Iris pigment epithelial cell (primary cell): ENCODE measurements at places on chromosomes 5 and 9.

- DNase-seq: peak; percentile 62
These were observed 29.7 kb downstream of the PDE4D start for GRCh38 chr5:59863777-59864176.

- no peak for DNase-seq
These were observed 30.4 kb upstream of the B4GALT1 start for GRCh38 chr9:33197279-33198152.

GRCh38 chr5:107385708-107386107 is 285.0 kb downstream of the EFNA5 start:
- DNase-seq: no peak

DNA sequence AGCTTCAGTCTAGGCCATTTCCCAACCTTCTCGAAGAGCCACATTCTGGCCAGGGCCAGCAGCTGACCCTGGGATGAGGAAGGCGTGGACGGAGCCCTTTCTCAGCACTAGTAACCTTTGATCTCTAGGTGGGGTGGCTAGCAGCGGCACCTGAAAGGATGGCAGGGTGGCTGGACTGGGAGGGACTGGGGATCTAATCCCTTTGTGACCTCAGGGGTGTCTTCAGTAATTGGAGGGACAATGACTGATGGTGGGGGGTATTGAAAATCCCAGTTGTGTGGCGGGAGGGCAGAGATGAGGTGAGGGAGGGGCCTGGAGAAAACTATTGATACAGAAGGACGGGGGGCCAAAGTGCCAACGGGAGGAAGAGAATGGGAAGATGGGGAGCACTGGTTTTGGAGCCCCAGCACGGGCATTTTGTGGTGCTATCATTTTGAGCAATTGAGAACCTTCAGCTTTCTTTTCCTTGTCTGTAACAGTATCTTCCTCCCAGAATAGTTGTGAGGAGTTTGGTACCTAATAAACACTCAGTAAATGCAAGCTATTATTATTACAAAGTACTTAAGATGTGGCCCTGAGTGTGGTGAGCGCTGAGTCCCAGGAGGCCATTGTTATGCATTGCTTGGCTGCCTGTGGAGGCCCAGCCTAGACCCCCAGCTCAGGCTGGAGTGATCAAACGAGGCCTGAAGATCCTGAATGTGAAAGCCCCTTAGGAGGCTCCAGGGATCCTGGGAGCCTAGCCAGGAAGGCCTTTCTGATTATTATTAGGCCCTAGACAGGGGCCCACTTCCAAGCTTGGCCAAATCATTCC is 37.3 kb upstream of the UBE2D2 start:
- DNase-seq: no peak

- DNase-seq: no peak
These were observed 4.2 kb downstream of the ABCA1 start for GRCh38 chr9:104923740-104924139.

GRCh38 chr5:91018712-91019371 is 364.3 kb downstream of the ARRDC3 start:
- peak; percentile 29 for DNase-seq

GRCh38 chr9:134870301-134870694 is 10.3 kb upstream of the FCN2 start:
- no peak for DNase-seq

- DNase-seq: no peak
These were observed 198.1 kb downstream of the ENC1 start for GRCh38 chr5:74442466-74442865.
